Amygdala (tissue), 56 donors: ENCODE measurements at places on chromosomes 2 and 18.

- no peak for DNase-seq
Measured at GRCh38 chr2:9494081-9494480, 19.7 kb downstream of the IAH1 start.

DNA sequence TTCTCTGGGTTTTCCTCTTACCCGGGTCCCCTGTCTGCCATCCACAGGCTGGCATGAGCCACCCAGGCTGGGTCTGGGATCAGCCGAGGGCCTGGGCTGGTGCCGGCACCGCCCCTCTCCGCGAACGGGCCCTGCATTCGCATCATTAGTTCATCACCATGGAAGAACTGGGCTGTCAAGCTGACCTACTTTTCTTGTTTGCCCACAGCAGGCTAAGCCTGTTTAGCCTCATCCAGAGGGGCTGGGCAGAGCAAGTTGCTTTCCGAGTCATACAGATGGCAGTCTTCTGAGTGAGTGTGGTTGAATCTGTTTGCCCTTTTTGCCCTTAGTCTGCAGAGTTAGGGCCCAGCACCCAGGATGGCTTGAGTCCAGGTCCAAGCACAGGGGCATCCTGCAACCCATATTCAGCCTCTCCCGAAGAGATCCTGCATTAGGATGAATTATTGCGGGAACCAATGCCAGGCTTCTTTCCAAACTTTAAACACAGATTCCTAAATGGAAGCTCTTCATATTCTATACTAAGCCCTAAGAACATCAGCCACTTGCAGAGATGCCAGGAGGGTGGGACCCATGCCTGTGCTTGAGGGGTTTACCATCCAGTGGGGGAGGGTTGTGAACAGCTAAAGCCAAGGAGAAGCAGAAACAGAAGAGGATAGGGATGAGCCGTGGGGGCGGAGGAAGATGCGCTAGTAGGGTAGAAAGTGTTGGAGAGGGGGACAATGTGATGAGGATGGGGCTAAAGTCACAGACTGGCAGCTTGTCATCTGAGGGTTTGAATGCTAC is 68.0 kb downstream of the NPAS2 start:
- peak; percentile 14 for DNase-seq

DNA sequence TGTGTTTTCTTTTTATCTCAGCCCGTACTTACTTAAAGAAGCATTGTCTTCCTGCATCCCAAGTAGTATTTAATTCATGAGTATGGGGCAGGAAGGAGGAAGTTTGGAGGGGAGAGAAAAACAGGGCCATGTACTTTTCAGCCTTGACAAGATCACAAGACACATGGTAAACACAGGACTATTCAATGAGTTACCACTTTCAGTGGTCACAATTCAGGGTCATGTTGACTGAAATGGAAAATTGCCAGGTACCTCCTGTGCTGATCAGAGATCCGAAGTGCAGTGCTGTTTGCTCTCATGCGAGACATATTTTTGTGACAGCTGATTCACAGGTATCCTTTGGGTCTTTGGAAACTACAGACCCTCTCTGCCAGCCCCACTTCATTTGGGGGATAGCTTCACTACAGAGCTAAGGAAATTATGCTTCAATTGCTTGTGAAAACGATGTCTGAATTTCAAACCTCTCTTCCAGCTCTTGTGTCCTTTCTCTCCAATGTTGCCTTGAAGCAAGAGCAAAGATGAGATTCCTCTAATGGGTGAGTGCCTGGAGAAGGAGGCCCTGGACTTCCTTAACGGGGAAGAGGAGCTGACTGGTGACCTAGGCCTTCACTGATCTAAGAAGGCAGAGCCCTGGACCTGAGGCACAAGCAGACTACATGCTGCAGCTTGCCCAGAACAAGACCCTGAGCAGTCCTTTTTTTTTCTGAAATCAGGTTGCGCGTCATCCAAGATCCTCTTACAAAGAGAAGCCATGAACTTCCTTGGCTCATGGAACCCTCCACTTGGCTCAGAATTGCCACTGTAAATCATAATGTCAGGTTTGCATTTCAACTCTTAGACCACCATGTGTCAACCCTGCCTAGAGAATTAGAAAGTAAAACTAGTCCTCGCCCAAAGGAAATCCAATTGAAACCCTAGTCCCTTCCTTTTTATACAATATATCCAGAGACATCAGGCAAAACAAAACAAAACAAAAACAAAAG is 44.1 kb downstream of the EVA1A start:
- no peak for DNase-seq

DNA sequence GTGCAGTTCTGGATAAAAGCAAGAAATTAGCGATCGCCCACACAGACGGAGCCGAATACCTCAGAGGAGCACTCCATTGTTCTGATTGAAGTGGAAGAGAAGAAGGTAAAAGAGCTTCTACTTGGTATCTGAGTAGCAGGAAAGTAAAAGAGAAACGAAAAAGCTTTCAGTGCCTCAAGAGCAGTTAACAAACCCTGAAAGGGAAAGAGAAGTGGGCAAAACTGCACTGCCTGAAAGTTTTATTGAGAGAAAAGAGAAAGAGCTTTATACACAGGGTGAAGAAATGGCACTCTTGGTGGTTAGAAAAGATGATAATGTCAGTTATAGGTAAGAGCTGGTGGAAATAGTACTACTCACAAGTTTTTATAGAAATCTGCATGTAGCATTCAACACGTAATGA is 192.8 kb downstream of the CDCA7 start:
- no peak for DNase-seq
